Activated naive CD4-positive, alpha-beta T cell treated with anti-CD3 and anti-CD28 coated beads for 36 hours (primary cell): ENCODE measurements at places on chromosomes 13 and 19.

DNA sequence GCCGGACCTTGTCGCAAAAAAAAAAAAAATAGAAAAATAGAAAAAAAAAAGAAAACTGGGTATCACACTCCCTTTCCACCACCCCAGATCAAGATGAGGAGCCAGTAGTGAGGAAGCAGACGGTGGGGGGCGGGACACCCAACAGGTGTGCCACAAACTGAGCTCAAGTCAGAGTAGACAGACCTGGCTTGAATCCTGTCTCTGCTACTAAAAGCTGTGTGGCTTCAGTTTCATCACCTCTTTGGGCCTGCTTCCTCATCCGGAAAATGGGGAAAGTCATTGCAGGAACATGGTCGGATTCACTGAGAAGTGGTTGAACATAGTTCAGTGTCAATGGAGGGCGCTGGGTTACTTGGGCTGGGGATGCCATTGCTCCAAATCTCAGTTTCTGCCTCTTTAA is 2.9 kb downstream of the HIF3A start:
- no peak for DNase-seq

GRCh38 chr19:3684054-3684816 is 16.0 kb downstream of the PIP5K1C start:
- no peak for DNase-seq

DNA sequence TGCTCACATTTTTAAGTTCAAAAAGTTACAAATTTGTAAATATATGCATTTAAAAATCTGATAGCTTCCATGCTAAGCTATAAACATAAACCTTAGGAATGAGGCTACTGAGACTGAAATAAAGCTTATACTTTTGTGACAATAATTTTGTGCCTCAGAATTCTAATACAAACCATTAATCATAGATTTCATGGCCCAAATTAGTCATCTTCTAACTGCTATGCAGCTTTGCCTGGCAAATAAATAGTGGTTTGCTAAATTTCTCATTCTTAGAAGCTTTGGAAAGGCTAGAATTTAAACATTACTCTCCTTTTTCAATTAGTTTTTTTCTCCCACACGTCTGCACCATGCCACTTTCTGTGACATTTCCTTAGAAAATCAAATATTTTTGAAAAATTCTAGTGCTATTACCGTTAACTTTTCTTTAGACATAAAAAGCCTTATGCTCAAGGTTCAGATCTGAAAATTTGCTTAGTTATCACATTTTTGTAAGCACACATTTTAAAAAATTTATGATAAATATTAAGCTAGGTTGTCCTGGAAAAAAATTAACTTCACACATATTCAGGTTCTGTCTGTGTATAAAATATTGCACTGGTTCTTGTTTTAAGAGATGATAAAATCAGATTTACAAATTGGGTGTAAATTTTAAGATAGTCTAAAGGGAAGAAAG is 46.9 kb downstream of the FNDC3A start:
- DNase-seq, result no peak

GRCh38 chr13:24228852-24229458 is 68.4 kb downstream of the SPATA13 start:
- DNase-seq, result peak; percentile 63

DNA sequence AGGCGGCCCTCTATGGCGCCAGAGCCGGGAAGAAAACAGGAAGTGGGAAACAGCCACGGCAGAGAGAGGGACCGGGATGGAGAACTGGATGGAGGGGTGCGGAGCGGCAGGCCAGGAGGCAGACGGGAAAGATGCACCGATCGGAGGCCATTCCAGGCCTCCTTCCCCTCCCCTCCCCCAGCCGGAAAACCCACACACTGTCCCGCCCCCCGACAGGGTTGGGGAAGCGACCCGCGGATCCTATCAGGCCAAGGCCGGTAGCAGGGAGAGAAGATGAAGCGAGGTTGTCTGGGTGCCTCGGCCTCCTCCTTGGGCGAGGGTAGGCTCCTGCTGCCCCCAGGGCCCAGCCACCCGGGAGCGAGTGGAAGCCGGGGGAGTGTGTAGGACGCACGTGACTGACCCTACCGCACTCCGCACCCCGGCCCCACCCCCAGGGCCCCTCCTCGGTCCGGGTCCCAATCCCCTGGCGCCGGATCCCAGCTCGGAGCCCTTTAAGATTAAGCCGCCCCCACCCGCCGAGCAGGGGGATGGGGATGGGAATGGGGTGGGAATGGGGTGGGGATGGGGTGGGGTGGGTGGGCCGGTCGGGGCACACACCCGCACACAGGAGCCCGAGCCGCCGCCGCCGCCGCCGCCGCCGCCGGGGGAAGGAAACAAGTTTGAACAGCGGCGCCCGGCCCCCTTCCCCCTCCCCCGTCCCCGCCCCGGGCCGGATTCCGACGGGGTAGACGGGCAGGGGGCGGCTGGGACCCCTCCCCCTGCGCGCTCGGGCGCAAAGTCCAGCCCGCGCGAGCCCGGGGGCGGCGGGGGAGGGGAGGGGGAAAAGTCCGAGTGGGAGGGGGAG is 1.5 kb downstream of the ERF start:
- peak; percentile 72 for DNase-seq

DNA sequence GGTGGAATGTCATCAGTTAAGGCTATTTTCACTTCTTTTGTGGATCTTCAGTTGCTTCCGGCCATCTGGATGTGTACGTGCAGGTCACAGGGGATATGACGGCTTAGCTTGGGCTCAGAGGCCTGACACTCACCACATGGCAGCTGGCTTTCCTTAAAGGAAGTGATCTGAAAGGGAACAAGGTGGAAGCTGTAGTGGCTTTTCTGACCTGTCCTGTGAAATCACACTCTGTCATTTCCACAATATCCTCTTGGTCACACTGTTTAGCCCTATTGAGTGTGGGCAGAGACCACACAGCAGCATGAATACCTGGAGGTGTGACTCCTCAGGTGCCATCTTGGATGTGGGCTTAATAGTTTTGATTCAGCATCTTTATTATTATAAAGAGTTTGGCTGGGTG is 4.5 kb upstream of the BAX start:
- DNase-seq, result no peak

GRCh38 chr19:53091413-53092254 is 11.6 kb downstream of the ZNF160 start:
- DNase-seq, result no peak

DNA sequence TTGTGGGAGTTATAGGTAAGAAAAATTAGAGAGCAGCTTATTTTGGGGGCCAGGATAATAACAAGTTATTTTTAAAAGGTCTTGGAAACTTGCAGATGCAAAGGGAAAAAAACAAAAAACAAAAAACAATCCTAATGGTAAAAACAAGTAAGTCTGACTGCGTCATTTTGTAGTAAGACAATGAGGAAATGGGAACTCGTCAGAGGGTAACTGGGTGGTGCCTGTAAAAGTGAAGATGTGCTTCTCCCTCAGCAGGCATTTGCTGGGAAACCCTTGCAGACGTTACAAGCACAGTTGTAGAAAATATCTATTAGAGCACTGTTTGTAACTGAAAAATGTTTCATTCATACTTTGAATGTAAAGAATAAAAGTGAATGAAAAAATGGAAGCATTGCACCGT is 2.2 kb upstream of the TNFSF13B start:
- no peak for DNase-seq

- DNase-seq, result no peak
Observed at GRCh38 chr13:48233889-48234488, 983 bp downstream of the ITM2B start.
